AG09319 (cell line): ENCODE measurements at places on chromosomes 11 and 22.
A peak's percentile ranks its signal among the peaks of the same experiment; 100 is the strongest.

DNA sequence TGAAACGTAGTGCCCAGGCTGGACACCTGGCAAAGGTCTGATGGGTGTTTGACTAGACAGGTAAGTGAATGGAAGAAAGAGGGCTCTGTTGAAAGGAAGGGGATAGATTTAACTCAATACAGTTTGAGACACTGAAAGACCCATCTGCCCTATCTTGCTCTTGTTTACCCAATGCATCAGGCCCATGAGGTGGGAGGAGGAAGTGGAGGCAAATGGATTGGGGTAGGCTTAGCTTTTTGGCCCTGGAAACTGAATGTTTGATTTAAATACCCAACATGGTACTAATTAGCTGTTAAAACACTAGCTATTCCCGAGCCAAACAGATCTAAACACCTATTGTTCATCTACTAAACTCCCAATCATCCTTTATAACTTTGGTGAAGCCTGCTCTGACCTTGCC is 3.5 kb upstream of the UVRAG start:
- DNase-seq: no peak

DNA sequence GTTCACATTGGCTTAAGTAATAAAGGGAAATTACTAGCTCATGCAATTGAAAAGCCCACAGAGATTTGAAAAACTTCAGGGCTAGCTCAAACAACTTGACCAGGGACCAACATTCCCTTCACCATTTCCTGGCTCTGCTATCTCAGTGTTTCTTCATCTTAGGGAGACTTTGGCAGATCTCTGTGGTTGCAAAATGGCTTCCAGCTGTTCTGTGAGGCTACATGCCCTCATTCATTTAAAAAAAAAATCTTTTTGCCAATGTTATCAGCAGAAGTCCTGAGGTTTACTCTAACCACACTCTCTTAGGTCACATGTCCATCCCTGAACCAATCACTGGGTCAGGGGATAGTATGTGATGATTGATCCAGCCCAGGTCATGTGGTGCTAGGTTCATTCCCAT is 13.9 kb upstream of the RASSF10 start:
- DNase-seq: peak; percentile 28

DNA sequence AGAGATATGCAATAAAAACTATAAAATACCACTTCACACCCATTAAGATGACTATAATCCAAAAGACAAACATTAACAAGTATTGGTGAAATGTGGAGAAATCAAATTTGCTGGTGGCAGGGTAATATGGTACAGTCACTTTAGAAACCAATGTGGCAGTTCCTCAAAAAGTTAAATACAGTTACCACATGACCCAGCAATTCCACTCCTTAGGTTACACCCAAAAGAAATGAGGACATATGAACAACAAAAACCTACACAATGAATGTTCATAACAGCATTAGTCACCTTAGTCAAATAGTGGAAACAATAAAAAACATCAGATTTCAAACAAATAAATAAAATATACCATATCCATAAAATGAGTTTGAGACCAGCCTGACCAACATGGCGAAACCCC is 52.6 kb downstream of the RDX start:
- no peak for DNase-seq

- DNase-seq: no peak
Measured at GRCh38 chr11:34084637-34085036, 20.8 kb upstream of the NAT10 start.

DNA sequence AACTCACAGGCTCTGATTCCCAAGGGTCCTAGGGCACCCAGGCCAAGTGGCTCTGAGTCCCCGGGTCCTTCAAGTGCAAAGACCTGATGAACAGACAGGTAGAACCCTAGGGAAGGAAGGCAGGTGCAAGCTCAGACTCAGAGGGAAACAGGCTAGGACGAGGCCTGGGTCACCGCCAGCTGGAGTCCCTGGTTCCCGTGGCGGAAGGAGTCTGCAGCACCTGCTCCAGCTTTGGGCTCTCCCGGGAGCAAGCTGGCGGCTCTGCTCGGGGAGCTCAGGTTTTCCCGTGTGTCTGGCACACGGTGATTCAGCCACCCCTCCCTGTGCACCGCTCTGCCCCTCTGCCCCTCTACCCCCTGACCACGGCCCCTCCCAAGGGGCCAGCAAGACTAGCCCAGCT is 59.8 kb downstream of the WNT7B start:
- no peak for DNase-seq

GRCh38 chr11:14374922-14375830 is 16.2 kb upstream of the RRAS2 start:
- DNase-seq: no peak

DNA sequence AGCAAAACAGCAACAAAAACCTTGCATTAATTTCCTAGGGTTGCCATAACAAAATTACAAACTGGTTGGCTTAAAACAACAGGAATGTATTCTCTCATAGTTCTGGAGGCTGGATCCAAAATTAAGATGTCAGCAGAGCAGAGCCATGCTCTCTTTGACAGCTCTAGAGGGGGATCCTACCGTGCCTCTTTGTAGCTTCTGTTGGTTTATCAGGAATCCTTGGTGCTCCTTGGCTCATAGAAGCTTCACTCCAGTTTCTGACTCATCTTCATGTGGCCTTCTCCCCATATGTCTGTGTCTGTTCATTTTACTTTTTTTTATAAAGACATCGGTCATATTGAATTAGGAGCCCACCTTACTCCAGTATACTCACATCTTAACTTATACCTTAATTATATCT is 90.5 kb upstream of the POU2AF2 start:
- DNase-seq: no peak
